ENCODE measurements at places on chromosomes 3 and 15. TPM values are rescaled to one million over a fixed set of nuclear protein-coding genes. Genes with fewer than 3 reads are reported as not detected.

Gene GP9
- total RNA-seq, result not detected

Gene CFAP44
- 2.3 TPM for total RNA-seq

GRCh38 chr3:171230865-171231264, 204.3 kb upstream of the SLC2A2 start:
- no peak for DNase-seq

DNA sequence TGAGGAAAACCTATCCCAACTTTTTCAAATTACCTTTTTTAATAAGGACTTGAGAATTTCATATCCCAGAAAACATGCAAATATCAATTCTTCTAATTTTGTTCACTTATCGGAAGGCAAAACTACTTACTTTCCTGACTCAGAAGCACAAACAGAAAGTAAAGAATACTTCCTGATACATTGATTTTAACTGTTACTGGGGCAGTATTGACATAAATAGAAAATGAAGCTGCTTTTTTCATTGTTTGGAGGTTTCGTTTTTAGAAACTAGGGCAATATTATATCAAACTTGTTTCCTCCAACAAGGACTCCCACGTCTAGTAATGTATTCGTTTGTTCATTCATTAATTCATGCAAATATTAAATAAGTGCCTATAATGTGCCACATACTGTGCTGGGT, 19.1 kb downstream of the PAQR9 start:
- no peak for DNase-seq

Gene ISLR
- total RNA-seq, result 5.9 TPM

Gene ZSCAN2
- total RNA-seq, result 6.1 TPM

- DNase-seq, result no peak
Measured at GRCh38 chr15:92430069-92430440, 36.4 kb downstream of the ST8SIA2 start.

DNA sequence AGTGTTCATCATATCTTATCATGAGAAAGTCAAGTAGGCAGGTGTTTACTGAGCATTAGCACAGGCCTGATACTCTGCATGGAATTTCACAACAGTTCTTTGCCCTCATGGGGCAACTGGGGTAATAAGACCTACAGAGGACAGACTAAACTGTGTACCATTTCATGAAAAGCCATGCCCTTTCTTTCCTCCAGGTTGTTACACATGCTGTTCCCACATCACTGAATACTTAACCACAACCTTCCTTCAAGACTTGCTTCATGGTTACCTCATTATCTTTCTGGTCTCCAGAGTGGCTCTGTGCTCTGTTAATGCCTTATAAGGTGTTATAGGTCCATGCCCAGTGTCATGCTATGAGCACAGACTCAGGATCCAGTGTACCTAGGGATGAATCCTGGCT, 28.2 kb upstream of the RSL24D1 start:
- DNase-seq, result no peak

Gene SCG5
- not detected for total RNA-seq

DNA sequence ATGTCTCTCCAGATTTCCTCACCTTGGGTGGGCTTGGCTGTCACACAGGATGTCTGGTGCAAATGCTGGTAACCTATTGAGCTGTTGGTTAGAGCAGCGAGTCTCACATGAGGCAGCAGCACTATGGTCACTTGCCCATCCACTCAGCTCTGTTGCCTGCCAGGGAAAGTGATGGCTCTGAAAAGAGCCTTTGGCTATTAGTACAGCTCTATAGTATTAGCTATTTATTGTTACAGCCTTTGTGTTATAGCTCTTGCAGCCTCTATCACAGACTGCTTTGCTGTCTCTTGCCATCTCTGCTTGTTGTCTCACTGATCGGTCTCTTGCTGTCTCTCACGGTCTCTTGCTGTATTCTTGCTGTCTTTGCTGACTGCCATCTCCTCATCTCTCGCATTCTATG, 114.3 kb downstream of the MFSD1 start:
- no peak for DNase-seq

Gene IGSF10
- total RNA-seq, result 0.82 TPM

Gene PGBD4
- total RNA-seq, result 0.92 TPM

- DNase-seq, result no peak
Measured at GRCh38 chr3:32492684-32493436, 9.8 kb downstream of the CMTM6 start.
